Progenitor cell of endocrine pancreas (in vitro differentiated cells): ENCODE measurements at places on chromosomes 5 and 9. TPM values are rescaled to one million over a fixed set of nuclear protein-coding genes. Genes with fewer than 3 reads are reported as not detected.

The FSD1L gene
- 27.6 and 29.5 TPM in 2 replicates for total RNA-seq

DNA sequence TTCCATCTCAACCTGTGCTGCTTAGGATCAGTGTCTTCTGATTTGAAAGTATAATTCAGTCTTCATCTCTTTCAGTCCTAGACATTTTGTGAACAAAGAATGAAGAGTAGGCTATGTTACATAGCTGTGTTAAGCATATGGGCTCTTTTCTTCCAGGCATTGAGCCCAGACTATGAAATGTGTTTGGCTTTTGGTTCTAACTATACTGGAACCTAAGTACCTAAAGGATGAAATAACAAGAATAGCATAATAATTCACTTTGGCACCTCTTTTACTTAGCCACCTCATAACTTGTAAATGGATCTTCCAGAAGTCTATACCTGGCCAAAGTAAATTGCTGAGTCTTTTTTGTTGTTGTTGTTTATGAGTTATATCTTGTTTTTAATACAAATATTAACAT is 71.4 kb downstream of the SLF1 start:
- H3K27me3 ChIP-seq, result no peaks in the 10 kb centered on the region
- H3K27ac ChIP-seq, result no peak overlapping the region
- H3K36me3 ChIP-seq, result peaks cover 7% of the 10 kb centered on the region

GRCh38 chr5:178455480-178455835 is 134.7 kb downstream of the COL23A1 start:
- H3K27ac ChIP-seq, result no peak overlapping the region
- H3K4me1 ChIP-seq, result no peaks in the 10 kb centered on the region
- H3K4me3 ChIP-seq, result no peak overlapping the region
- H3K27me3 ChIP-seq, result peaks cover 3% of the 10 kb centered on the region
- DNase-seq, result no peak

- H3K4me3 ChIP-seq, result peak within 1 kb of the TSS; percentile 55
- peaks cover 32% of the 10 kb centered on the region for H3K27me3 ChIP-seq
- H3K36me3 ChIP-seq, result no peaks in the 10 kb centered on the region
Measured at GRCh38 chr9:137169896-137170358, at the start of gene LRRC26. TSS of gene LRRC26 (minus strand) at chr9:137170051. CDS start at chr9:137169943, 108 bp downstream.

DNA sequence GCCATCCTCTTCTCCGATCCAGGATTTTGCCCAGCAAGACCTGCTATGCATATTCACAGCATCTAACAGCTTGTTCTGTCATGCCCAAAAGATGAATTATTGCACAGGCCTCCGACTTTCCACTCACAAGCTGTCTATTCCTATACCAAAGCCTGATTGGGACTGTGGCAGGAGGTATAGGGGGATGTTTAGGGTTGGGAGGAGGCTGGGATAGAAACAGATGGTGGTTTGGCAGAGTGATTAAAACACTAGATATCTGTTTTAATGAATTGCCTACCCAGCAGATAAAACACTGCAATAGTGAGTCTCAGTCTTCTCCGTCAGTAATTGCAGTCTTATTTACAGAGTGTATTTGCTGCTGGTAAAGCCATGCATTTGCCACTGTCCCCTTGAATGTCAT is 215.3 kb downstream of the TLR4 start:
- no peak overlapping the region for H3K4me3 ChIP-seq
- DNase-seq, result no peak
- no peak overlapping the region for H3K27ac ChIP-seq
- no peaks in the 10 kb centered on the region for H3K4me1 ChIP-seq

- H3K4me1 ChIP-seq, result peaks cover 4% of the 10 kb centered on the region
- no peak for DNase-seq
- H3K36me3 ChIP-seq, result no peaks in the 10 kb centered on the region
- no peak overlapping the region for H3K27ac ChIP-seq
- no peak overlapping the region for H3K4me3 ChIP-seq
Measured at GRCh38 chr5:4651806-4652565, 488.1 kb upstream of the ADAMTS16 start.
